Large intestine (tissue), 12 donors: ENCODE measurements at places on chromosomes 6 and 20.
A peak's percentile ranks its signal among the peaks of the same experiment; 100 is the strongest.

GRCh38 chr20:59453759-59454560, 150.4 kb upstream of the PHACTR3 start:
- DNase-seq = no peak

GRCh38 chr20:63295846-63296245, 2.9 kb downstream of the COL20A1 start:
- no peak for DNase-seq

DNA sequence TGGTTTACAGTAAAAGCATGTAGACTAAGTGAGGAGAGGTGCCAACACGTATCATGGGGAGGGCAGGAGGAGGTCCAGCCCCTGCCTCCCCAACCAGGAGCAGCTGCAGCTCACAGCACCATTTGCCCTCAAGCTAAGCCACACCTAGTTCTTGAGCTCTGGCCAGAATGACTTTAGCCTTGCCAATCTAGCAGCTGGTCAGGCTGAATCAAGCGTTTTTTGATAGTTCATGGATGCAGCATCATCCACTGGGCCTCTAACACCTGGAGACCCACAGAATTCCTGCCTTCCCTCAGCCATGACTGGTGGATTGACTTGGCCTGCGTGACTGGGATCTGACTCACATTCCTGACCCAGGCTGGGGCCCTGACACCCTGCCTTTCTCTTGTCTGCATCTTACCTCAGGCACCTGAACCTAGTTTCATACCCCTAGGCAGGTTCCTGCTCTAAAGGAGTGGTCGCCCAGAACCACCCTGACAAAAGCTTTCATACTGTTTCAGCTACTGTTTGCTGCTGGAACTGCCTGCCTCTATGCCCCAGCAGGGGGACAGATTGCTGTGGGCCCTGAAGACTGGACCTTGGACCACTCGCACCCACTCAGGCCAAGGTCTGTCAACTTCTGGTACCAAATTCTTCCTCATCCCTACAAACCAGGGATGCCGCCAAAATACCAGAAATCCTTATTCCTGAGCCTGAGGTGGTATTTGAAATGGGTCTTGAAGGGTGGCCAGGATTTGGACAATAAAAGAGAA, 122.3 kb downstream of the QRSL1 start:
- no peak for DNase-seq

- peak; percentile 63 for DNase-seq
Measured at GRCh38 chr6:34248198-34248726, 544 bp downstream of the SMIM29 start.

DNA sequence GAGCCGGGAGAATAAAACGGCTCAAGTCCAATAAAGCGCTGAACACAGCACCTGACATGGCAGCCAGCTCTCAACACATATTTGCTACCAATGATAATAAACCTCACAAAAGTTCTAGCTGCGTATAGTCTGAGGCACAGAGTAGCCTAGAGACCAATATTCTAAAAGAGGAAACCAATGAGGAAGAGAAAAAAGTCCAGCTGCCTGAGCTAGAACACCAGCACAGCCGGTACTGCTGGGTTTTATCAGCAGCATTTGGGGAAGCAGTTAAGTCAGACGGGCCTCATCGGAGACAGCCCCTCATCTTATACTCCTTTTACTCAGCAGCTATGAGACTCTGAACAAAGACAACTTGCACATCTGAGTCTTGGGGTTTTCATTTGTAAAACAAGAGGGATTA, 2.4 kb upstream of the RTF2 start:
- no peak for DNase-seq

- DNase-seq = no peak
Measured at GRCh38 chr6:149809798-149810197, 54.4 kb downstream of the LRP11 start.

DNA sequence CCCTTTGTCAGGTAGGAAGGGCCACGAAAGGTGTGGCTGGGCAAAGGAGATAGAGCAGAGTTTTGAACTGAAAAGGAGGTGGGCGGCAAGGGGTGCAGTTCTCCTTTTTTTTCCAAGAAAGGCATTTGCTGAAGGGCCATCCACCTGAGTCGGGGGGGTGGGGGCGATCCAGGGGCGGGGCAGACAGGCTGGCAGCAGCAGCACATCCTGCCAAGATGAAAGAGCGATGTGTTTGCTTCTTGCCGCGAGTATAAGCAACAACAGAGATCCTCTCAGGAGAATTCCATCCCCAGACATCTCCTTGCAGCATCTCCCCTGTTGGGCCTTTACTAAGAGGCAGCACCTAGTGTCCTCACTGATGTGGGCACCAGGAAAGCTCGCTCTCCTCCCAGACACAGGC, 516.5 kb downstream of the CD83 start:
- DNase-seq = no peak

DNA sequence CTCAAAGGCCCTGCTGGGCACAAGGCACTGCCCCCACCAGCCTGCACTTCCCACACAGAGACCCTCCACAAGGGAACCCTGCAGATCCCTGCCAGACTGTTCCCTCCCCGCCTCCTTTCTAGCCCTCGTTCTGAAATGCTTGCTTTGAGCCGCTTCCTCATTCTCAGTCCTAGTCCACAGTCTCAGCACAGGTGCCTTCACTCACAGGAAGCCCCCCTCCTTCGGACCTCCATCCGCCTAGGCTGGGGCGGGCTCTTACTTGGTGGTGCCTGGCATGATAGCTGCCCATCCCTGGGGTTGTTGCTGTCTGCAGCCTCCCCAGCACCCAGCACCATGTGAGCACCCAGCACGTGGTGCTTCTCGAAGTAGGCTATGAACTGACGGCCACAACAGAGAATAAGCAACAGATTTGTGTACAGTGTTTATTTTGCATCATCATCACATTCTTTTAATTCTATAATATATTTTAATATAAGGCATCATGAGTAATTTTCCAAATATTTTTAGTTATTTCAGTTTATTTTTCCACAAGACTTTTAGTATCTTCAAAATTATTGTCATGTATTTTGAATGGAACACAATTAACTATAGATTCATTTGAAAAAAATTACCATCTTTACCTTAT, 12.3 kb downstream of the CST5 start:
- no peak for DNase-seq

DNA sequence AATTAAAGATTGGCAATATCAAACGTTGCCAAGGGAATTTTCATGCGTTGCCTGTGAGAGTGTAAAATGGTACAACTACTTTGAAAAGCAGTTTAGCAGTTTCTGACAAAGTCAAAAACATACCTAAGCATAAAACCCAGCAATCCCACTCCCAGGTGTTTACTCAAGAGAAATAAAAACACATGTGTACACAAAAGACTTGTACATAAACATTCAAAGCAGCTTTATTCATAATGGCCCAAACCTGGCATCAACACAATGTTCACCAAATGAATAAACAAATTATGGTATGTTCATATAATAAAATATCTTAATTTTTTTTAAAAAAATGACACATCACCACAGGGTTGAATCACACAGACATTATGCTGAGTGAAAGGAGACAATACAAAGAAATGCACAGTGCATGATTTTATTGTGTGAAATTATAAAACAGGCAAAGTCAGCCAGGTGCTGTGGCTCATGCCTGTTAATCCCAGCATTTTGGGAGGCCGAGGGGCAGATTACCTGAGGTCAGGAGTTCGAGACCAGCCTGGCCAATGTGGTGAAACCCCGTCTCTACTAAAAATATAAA, 240.4 kb upstream of the MARCKS start:
- no peak for DNase-seq

- no peak for DNase-seq
Measured at GRCh38 chr6:118875672-118876071, 18.3 kb upstream of the ASF1A start.

GRCh38 chr20:35912881-35913280, 41.4 kb downstream of the SCAND1 start:
- DNase-seq = no peak

GRCh38 chr20:32741151-32741550, 2.1 kb downstream of the COMMD7 start:
- DNase-seq = no peak

- DNase-seq = no peak
Measured at GRCh38 chr6:149443411-149444181, 41.2 kb downstream of the ZC3H12D start.

DNA sequence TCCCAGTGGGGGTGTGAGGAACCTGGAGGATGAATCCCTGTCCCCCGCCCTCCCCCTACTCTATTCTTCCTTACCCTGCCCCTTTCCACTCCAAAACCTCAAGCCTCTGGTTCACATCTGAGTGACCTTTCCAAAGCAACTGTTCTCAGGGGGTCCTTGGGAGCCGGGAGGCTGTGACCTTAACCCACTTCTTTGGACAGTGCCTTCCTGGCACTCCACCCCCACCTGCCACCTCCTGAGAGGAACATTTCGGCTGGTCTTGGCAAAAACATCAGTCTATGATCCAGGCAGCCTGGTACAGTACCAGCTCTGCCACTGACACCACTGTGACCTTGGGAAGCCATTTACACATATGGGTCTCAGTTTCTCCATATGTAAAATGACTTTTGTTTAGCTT, 121.7 kb downstream of the MRPL14 start:
- no peak for DNase-seq

GRCh38 chr6:129312880-129313279, 397.1 kb downstream of the ARHGAP18 start:
- DNase-seq = no peak

- DNase-seq = no peak
Measured at GRCh38 chr6:66993272-66993671, 1286.2 kb upstream of the EYS start.

DNA sequence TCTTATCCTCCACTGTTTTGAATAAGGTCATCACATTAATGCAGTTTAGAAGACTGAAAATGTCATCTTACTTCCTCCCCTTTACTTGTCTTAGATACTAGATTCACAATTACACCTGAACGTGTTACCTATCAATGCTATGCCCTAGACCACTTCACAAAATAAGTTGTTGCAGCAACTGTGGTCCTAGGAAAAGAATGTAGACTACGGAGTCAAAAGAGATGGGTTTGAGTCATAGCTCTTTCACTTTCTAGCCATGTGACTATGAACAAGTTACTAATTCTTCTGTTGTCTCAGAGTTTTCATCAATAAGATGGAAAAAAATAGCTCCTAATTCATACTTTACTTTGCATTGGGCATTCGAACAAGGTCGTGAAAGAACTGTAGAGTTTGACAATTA, 164.3 kb upstream of the PREP start:
- DNase-seq = peak; percentile 37

GRCh38 chr20:5557123-5557522, 193.1 kb upstream of the SHLD1 start:
- peak; percentile 25 for DNase-seq
